ENCODE measurements at places on chromosomes 3 and 15.
A peak's percentile ranks its signal among the peaks of the same experiment; 100 is the strongest.

- no peak for DNase-seq
Measured at GRCh38 chr3:64945171-64945729, 257.4 kb upstream of the ADAMTS9 start.

- no peak for DNase-seq
Measured at GRCh38 chr3:3280396-3280795, 100.9 kb upstream of the CRBN start.

GRCh38 chr15:101242160-101242998, 9.5 kb downstream of the CHSY1 start:
- peak; percentile 41 for DNase-seq

GRCh38 chr3:62378921-62379320, 5.6 kb upstream of the FEZF2 start:
- DNase-seq, result no peak

DNA sequence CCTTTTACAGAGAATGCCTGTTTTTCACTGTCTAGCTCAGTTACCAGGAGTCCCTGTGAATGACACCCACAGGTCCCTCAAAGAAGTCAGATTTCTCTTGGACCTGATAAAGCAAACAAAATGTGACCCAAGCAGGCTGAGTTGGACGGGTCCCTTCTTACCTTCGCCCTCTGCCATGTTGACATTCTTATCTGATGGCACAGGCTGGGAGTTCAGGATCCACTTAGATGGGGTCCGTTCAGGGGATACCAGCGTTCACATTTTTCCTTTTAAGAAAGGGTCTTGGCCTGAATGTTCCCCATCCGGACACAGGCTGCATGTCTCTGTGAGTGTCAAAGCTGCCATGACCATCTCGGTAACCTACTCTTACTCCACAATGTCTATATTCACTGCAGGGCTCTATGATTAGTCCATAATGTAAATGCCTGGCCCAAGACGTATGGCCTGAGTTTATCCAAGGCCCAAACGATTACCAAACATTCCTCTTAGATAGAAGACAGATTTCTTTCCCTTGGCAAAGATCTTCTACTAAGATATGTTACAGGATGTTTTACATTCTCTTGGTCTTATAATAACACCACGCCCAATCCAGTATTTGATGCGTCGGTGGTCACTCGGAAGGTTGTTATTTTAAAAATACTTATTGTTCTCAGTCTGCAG, 179.1 kb downstream of the THSD4 start:
- peak; percentile 98 for DNase-seq

- DNase-seq, result no peak
Measured at GRCh38 chr3:150265305-150265704, 142.8 kb upstream of the TSC22D2 start.

GRCh38 chr15:65373163-65373651, 4.6 kb downstream of the IGDCC3 start:
- DNase-seq, result peak; percentile 41

GRCh38 chr15:78979456-78980320, 34.8 kb upstream of the CTSH start:
- peak; percentile 74 for DNase-seq

DNA sequence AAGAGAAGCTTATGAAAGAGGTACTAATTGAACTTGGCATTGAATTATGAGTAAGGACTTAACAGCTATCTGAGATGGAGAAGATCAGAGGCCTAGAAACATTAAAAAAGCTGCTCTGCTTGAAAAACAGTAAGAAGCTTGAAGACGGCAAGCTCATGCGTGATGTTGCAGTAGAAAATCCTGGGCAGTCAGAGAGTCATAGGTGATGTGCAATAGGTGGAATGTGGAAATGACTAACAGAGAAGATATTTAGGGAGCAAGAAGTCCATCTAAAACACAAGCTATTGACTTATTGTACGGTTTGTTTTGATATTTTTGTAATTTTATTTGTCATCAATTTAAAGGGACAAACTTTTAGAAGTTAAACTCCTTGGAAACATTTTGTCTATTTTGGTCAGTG, 1101.4 kb downstream of the ROBO2 start:
- DNase-seq, result peak; percentile 32

DNA sequence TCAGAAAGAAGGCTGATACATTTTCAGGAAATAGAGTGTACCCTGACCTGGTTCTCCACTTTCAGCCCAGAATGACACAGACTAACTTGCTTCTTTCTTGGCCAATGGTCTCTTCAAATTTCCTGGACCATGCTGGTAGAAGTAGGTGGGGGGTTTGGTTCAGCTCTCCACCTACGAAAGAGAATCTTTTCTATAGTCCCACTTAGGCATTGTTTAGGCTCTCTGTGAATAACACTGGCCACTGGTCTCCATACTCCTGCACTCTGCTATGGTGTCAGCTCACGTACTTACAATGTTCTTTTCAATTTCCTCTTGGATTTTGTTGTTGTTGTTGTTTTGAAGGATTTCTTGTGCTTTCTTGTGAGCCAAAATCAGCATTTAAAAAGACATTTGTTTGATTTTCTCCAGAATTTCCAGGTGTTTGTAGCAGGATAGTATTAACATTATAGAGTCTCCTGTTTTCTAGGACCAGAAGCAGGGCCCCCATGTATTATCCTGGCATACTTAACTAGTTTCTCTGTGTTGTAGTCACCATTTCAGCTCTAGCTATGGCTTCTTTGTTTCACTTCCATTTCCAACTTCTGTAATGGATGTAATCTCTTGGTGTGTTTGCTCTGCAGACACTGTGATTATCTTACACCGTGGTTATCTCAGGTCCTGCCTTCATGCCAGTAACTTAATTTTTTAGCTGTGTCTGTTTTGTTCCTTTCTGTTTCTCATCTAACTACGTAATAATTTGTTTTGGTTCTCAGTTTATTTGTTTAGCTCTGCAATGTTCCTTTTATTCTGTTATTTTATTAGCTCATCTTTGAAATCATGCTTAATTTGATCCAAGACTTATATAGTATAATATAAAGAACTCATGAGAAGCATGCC, 61.4 kb downstream of the CHRNA7 start:
- DNase-seq, result no peak

- no peak for DNase-seq
Measured at GRCh38 chr3:136465296-136465695, 215.2 kb downstream of the PCCB start.

DNA sequence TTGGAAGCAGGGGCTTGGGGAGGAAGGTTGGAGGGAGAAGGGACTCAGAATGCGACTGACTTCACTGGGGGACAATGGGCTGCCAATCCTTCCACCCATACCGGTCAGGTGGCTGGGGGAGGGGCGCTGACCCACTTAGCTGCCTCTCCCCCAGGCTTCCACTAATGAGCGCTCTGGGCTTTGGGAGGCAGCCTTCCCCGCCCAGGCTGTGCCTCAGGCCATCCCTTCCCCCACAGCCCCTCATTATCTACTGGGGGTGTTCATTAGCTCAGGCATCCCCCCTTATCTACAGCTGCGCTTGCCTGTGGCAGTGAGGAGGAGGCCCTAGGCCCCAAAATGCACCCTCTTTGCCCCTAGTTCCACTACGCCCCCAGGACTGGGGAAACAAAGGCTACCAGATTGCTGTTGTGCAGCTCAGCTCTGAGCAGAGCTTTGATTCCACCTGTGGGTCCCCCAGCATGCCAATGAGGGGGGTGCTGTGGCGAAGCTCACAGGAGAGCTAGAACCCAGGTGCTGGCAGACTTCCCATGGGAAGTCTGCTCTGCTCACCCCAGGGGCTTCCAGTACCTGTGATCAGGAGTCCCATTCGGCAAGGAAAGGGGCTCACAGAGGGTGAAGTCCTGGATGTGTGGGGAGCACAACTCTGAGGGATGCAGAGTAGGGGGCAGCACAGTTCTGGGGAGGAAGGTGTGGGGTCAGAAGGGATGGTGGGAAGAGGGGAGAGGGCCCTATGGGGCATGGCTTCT, 29.4 kb upstream of the SEMA3F start:
- no peak for DNase-seq

DNA sequence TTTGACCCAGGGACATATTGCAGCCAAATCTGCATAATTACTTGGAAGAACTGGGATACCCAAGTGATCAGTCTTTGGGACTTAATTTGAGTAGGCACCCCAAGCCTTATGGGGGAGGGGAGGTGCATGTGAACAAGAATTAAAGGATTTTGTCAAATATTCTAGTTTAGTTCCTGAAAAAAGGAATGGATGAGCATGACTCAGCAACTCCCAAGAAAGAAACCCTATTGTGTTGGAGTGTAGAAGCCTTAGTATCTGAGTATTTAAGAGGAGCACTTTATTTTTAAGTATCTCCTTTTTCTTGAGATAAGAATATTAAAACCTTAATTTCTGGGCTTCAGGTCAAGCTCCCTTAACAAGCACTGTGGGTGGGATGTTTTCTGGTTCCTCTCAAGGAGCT, 222.4 kb downstream of the CD47 start:
- DNase-seq, result no peak

DNA sequence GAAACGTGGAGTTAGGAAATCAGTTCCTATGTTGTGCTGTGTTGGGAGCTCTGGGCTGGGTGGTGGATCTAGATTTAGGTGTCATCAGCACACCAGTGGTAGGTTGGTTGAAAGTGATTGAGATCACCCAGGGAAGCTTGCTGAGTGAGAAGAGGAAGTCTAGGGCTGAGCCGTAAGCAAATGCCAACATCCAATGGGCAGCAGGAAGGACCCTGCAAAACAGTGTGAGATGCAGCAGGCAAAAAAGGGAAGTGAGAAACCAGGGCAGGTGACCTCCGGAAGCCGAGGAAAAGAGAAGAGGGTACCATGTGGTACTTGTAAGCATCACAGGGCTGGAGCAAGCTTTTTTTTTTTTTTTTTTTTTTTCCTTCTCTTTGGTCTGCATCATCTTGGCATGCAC, 15.9 kb upstream of the COPG1 start:
- no peak for DNase-seq

- DNase-seq, result no peak
Measured at GRCh38 chr3:82715091-82715856, 953.8 kb upstream of the GBE1 start.

GRCh38 chr3:116070061-116070460, 375.2 kb downstream of the LSAMP start:
- DNase-seq, result no peak

GRCh38 chr3:110971010-110971601, 100.5 kb upstream of the NECTIN3 start:
- DNase-seq, result no peak

- DNase-seq, result no peak
Measured at GRCh38 chr3:140377644-140378043, 300.2 kb upstream of the TRIM42 start.

- DNase-seq, result no peak
Measured at GRCh38 chr3:149390772-149391212, 13.3 kb upstream of the TM4SF1 start.

DNA sequence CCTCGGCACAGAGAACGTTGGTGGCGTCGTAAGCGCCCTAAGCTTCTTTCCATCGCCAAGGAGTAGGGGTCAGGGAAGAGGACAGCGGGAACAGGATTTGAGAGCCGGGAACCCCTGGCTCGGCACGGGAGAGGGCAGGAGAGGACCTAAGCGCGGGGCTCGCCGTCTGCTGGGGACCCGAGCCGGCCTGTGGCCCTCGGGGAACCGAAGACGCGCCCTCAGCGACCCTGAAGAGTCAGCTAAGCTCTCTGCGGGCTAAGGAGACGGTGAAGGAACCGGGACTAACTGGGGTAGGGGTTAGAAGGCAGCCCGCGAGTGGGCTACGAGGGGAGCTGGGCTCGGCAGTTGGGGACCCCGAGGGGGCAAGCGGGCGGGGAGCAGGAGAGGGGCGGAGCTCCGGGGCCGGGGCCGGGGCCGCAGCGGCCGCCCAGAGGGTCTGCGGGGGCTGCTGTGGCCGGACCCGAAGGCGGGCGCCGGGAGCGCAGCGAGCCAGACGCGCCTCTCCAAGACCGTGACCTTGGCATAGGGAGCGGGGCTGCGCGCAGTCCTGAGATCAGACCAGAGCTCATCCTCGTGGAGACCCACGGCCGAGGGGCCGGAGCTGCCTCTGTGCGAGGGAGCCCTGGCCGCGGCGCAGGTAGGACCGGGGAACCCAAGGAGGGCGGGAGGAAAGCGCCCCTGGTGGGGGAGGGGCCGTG, 574 bp downstream of the CASR start:
- no peak for DNase-seq

GRCh38 chr3:106086038-106086437, 217.2 kb upstream of the CBLB start:
- DNase-seq, result no peak

DNA sequence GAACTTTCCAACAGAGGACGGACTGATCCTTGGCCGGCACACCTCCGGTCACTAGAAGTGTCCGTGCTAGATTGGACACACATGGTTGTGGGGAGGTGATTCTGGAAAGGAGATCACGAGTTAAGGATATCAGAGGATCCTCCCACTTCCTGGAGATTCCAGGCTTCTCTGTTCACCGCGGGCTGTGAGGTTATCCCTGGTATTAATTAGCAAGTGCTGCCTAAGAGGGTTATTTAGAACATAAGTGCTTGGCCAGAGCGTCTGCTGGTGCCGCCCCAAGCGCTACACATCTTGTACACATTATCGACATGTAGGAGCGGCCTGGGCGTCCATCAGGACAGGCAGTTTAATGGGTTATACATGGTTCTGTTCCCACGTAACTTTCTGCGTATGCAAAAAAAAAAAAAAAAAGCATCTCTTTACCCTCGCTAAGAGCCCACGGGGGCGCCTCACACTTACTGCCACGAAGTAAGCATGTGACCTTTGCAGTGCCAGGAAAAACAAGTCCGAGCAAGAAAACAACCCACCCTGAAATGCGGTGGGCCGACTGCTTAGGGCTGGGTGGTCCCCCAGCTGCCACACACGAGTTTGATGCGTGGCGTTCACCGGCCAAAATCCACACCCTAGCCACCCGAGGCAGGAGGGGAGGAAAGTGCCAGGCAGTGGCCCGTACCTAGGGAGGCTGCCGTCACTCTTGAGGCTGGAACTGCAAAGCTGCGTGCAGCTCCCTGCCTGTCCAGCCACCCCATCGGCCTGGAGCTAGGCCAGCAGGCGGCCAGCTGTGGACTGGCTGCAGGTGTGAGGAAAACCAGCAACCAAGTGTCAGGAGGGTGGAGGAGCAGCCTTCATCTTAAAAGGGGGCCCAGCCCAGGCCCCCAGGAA, 78.0 kb downstream of the CPN2 start:
- DNase-seq, result peak; percentile 18

GRCh38 chr3:172522871-172523818, at the start of gene TNFSF10:
TSS of gene TNFSF10 (minus strand) at chr3:172523430. CDS start at chr3:172523384, 46 bp downstream.
- DNase-seq, result no peak

DNA sequence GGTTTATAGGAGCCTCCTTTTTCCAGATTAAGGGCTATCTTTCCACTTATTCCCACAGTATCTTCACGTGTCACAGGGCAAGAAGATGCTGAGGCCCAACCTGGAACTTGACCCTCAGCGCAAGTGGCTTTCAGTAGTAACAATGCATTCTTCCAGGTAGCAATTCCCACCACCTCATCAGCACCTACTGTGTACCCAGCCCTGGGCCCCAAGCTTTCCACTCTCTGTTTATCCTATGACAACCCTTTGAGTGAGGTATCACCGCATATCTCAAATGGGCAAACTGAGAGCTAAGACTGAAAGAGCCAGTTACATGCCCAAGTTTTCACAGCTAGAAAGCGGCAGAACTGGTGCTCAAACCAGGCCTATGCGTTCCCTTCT, 88.2 kb downstream of the CPN2 start:
- no peak for DNase-seq

DNA sequence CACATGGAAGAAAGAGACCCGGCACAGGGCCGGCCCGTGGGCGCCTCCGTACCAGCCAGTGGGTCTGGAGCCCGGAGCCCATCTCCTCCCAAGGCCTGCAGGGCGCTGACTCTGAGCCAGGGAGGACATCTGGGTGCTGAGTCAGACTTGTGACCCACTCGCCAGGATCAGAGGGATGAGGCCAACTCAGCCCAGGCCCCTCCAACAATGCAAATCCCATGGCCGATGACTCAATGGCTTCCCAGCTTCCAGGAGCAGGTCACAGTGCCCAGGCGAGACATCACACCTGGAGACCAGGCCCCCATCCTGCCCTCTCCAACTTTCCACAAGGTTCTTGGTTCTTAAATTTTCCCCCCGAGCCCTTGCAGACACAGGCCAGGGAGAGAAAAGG, 95.1 kb downstream of the LRIG1 start:
- peak; percentile 64 for DNase-seq

Measured in fibroblast of skin of back (primary cell).